Natural killer cell treated with Interleukin-12 subunit alpha and Interleukin-12 subunit beta and Interleukin-15 and Interleukin-18, amount 100 ng/mL, for 72 hours (primary cell): ENCODE measurements at places on chromosomes 5 and 9. TPM values are rescaled to one million over a fixed set of nuclear protein-coding genes. Genes with fewer than 3 reads are reported as not detected.

- no peak for DNase-seq
These were observed 118.9 kb downstream of the GHR start for GRCh38 chr5:42542106-42542505.

- DNase-seq = no peak
These were observed 7.4 kb upstream of the UBAC1 start for GRCh38 chr9:135968601-135969000.

The SLCO6A1 gene
- total RNA-seq = not detected

DNA sequence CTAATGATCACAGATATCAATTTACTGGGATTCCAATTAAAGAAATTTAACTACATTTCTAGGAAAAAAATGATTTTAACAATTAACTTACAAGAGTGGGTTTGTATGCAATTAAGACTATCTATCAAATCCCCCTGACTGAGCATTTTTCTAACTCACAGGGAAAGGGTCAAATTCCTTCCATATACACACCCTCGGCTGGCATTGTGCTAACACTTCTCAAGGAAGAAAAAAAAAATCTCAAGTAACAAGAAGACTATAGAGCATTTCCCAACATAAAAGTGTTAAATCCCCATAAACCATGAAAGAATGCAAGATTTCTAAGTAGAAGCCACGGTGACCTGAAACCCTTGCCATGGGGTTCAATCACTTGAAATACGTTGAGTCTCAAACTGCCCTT, 368.8 kb downstream of the GLIS3 start:
- no peak for DNase-seq

The SGTB gene
- 10.1 TPM for total RNA-seq

GRCh38 chr5:9056046-9056445, 489.8 kb downstream of the SEMA5A start:
- DNase-seq = no peak

- no peak for DNase-seq
These were observed 8.5 kb downstream of the DMXL1 start for GRCh38 chr5:119079318-119079921.

DNA sequence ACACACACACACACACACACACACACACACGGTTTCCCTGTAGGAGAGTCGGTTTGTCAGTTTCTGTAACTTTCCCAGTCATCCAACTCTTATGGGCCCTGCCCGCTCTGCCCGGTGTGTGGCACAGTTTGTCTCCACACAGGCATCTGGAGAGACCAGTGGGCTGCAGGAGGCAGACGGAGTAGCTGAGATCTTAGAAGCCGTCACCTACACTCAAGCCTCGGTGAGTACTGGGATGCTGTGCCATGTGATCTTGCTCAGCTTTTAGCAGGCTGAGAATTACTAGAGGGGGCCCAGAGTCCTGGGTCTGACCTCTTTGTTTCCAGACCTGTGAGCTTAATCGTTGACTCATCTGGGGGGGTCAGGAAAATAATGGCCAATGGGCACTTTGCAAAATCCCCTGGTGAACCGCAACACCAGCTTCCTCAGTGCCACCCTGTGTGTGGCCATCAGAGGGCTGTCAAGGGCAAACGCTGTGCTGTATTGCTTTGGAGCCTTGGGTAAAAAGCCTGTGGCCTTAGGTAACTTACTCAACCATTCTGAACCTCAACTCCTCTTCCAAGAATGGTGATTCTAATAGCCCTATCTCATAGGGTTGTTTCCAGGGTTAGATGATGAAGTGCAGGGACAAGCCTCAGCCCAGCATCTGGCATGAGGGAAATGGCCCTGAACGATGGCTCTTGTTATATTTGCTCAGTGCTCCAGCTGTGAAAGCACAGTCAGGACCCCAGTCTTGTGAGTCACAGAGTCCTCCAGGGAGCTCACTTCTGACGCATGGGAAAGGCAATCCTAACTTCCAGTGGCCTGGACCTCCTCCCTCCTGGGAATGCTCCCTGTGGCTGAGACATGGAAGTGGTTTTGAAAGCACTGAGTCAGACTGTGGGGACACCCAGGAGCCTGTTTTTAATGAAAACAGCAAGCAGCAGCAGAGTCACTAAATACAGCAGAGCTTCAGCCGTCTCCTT, 45.6 kb downstream of the COL15A1 start:
- no peak for DNase-seq

The CFAP157 gene
- not detected for total RNA-seq

The TEX53 gene
- total RNA-seq = not detected

DNA sequence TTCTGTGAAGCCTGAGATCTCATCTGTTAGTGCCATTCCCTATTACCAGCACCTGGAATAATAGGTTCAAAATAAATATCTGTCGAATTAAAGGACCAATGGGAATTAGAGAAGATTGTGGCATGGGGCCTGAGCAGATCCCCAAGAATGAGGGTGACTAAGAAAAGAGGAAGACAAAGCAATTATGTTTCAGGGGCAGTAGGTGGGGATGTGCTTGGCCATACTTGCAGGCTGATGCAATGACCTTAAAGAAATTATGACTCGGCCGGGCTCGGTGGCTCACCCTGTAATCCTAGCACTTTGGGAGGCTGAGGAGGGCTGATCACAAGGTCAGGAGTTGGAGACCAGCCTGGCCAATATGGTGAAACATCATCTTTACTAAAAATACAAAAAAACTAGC, 562.8 kb downstream of the PTPRD start:
- DNase-seq = no peak
